ENCODE measurements at places on chromosomes 4 and X. TPM values are rescaled to one million over a fixed set of nuclear protein-coding genes. Genes with fewer than 3 reads are reported as not detected.
A peak's percentile ranks its signal among the peaks of the same experiment; 100 is the strongest.

DNA sequence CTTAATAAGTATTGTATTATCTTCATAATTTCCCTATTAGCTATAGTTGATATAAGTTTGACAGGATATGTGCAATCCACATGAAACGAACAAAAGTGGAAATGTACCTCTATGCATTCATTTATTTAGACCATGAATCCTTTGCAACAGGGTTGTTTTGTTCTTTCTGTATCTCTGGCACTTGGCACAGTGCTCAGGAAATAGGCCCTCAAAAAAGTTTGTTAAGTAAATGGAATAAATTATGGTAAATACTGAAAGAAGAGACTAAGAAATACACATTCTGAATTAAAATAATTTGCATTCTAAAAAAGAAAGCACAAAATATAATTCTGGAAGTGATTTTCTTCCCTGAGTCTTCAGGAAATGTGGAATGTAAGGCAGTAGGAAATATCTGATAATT, 39.3 kb downstream of the TAPT1 start:
- peaks cover 3% of the 10 kb centered on the region for H3K4me1 ChIP-seq
- no peak overlapping the region for H3K4me3 ChIP-seq
- no peak overlapping the region for H3K27ac ChIP-seq
- H3K36me3 ChIP-seq, result peaks cover 9% of the 10 kb centered on the region

DNA sequence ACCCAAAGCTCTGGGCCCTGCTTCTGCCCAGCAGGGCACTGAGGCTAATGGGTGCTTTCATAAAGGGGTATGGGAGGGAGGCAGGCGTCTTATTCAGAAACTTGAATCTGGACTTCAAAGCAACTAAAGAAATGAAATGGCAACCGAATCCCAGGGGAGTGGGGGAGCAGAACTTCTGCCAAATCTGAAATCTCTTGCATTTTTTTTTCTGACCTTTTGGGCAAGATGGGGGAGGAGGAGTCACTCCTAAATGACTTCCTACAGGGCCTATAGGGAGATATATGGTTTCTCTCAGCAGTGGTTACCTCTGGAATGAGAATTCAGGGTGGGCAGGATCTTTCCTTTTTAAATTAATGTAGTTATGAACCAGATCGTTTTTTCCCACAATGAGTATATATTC, 30.6 kb upstream of the KIAA1210 start:
- H3K4me3 ChIP-seq, result no peak overlapping the region
- no peaks in the 10 kb centered on the region for H3K4me1 ChIP-seq
- peaks cover 18% of the 10 kb centered on the region for H3K27me3 ChIP-seq
- H3K36me3 ChIP-seq, result no peaks in the 10 kb centered on the region
- no peak for DNase-seq

Gene RBMXL3
- not detected for total RNA-seq

Gene RAB9B
- 0.25 TPM for total RNA-seq

DNA sequence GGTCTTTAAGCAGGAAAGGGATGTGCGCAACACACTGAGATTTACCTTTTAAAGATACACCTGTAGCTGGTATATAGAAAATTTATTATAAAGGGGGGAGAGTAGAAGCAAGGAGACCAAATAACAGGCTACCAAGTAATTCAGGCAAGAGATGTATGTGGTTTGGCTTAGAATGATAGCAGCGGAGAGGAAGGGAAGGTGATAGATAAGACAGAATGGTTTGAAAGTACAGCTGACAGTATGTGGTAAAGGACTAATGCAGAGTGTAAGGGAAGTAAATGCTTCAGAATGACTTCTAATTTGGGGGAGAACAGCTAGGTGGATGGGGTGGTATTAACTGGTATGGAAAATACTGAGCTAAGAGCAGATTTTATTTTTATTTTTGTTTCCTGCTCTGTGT, 308.9 kb downstream of the ANTXR2 start:
- no peak overlapping the region for H3K27ac ChIP-seq
- DNase-seq, result no peak
- no peaks in the 10 kb centered on the region for H3K4me1 ChIP-seq

DNA sequence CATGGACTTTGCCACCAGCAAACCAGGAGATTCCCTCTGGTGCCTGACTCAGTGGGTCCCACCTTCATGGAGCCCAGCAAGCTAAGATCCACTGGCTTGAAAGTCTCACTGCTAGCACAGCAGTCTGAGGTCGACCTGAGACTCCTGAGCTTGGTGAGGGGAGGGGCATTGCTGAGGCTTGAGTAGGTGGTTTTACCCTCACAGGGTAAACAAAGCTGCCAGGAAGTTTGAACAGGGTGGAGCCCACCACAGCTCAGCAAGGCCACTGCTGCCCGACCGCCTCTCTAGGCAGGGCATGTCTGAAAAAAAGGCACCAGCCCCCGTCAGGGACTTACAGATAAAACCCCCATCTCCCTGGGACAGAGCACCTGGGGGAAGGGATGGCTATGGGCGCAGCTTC, 28.1 kb downstream of the FAM9A start:
- H3K4me3 ChIP-seq, result no peak overlapping the region
- no peak for DNase-seq
- peaks cover 3% of the 10 kb centered on the region for H3K4me1 ChIP-seq
- no peaks in the 10 kb centered on the region for H3K36me3 ChIP-seq
- H3K27me3 ChIP-seq, result no peaks in the 10 kb centered on the region
- no peak overlapping the region for H3K27ac ChIP-seq

- H3K27me3 ChIP-seq, result no peaks in the 10 kb centered on the region
- no peak overlapping the region for H3K4me3 ChIP-seq
- H3K27ac ChIP-seq, result no peak overlapping the region
These were observed 537.3 kb upstream of the FTHL17 start for GRCh38 chrX:31609130-31609529.

- peak overlapping the region; percentile 89 for H3K4me3 ChIP-seq
- peaks cover 72% of the 10 kb centered on the region for H3K4me1 ChIP-seq
These were observed 738 bp upstream of the TSPAN5 start for GRCh38 chr4:98659106-98659592.

- H3K4me1 ChIP-seq, result peaks cover 9% of the 10 kb centered on the region
- peaks cover 2% of the 10 kb centered on the region for H3K36me3 ChIP-seq
- peaks cover 46% of the 10 kb centered on the region for H3K27me3 ChIP-seq
- peak overlapping the region; percentile 54 for H3K4me3 ChIP-seq
These were observed 124.4 kb downstream of the CPE start for GRCh38 chr4:165502916-165503907.

DNA sequence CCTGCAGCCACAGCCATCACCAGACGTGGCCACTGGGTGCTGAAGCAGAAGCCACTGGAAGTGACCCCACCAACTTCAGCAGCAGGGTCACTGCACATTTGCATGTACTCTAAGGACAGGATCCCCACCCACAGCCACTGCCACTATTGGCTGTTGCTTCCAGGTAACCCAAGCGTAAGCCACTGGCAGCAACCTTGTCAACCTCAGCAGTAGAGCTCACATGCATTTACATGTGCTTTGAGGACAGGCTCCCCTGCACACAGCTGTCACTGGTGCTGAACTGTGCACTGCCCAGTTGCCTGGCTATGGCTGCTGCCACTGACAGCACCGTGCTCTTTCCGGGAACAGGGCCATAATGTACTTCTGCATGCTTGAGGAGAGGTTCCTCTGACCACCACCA, 332.4 kb upstream of the DMD start:
- DNase-seq, result no peak
- H3K27me3 ChIP-seq, result no peaks in the 10 kb centered on the region
- no peaks in the 10 kb centered on the region for H3K36me3 ChIP-seq
- H3K4me1 ChIP-seq, result no peaks in the 10 kb centered on the region
- no peak overlapping the region for H3K27ac ChIP-seq

Gene UGT2A2
- total RNA-seq, result not detected

DNA sequence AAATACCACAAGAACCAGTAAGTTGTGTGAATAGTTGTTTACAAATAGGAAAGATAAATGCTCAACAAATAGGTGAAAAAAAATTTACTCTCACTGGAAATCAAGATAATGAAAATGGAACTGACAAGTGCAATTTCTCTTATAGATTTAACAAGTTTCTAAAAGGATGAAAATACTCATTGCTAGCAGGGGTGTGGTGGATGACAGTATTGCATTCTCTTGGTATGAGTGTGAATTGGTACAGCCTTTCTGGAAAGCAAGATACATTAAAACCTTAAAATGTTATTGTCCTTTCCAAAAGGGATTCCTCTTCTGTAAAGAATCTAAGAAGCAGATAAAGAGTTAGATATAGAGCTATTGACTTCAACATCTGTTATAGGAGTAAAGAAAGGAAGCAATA, 240.0 kb upstream of the RPS6KA3 start:
- no peak overlapping the region for H3K27ac ChIP-seq
- no peak for DNase-seq
- no peaks in the 10 kb centered on the region for H3K27me3 ChIP-seq
- no peaks in the 10 kb centered on the region for H3K4me1 ChIP-seq

DNA sequence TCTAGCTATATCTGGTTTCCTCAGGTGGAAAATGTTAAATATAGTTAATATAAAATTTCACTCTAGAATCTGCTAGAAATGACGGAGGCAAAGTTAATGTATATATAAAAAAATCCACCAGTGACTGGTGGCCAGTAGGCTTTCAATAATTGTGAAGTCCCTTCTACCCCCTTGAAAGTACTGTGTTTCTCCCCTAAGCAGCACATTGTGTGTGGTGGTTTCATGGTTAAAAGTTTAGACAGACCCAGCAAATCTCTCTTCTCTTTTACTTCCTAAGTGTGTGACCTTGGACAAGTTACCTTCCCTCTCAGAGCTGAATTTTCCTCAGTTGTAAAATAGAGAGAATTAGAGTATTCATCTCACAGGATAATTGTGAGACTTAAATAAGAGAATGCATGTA, 600 bp upstream of the HEPH start:
- H3K27ac ChIP-seq, result no peak overlapping the region
- H3K4me1 ChIP-seq, result no peaks in the 10 kb centered on the region

DNA sequence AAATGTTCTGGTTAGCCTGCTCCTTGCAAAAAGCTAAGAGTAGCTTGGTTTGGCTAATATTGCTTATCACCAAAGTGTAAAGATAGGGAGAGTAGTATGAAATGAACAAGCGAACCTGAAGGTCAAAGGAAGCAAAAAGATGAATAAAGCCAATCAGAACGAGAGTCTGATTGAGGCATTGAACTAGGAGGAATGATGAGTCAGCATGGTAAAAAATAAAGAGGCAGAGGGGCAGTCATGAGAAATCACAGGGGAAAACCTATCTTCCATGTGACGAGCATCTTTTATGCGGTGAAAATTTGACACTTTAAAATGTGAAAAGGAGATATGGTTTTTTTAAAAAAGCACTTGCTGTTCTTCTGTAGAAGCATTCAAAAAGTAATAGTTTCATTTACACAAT, 533.7 kb downstream of the SPOCK3 start:
- H3K27ac ChIP-seq, result no peak overlapping the region
- no peak for DNase-seq
- no peaks in the 10 kb centered on the region for H3K4me1 ChIP-seq
- H3K27me3 ChIP-seq, result no peaks in the 10 kb centered on the region
- no peak overlapping the region for H3K4me3 ChIP-seq

Gene SYTL5
- total RNA-seq, result not detected

DNA sequence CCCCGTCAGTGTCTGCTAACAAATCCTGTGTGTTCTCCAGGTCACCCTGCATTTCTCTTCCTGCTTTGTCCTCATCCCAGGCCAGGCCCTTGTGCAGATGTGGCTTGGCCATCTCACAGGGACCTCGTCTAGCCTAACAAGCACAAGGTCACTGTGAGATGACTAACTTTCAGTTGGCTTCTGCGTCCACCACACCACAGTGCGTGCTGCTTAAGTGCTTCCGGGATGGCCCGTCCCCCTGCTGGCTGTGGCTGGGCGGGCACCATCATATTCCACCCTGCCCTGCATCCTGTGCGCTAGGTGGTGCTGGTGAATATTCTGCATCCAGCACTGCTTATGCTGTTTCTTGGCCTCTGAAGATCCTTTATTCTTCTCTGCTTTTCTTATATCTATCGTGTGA, 33.8 kb downstream of the RBBP7 start:
- peaks cover 2% of the 10 kb centered on the region for H3K4me1 ChIP-seq
- DNase-seq, result no peak
- no peaks in the 10 kb centered on the region for H3K36me3 ChIP-seq
- peak overlapping the region; percentile 67 for H3K4me3 ChIP-seq
- peak overlapping the region; percentile 79 for H3K27ac ChIP-seq

Gene NXF3
- total RNA-seq, result not detected

DNA sequence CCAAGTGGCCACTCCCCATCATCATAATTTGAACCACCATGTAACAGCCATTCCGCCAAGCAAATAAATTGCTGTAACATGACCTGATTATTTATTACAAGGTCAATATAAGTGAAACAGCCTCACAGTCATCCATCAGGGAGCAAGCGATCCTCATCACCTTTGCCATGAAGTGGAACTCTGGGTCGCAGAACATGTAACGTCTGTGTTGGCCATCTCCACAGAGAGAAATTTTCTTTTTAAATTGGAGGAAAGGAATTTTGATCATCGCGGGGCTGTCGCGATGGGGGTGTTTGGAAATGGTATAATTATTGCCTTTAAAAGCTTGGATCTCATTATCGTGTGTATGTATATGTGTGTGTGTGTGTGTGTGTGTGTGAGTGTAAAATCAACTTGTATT, 90.2 kb downstream of the SHOX start:
- H3K36me3 ChIP-seq, result no peaks in the 10 kb centered on the region
- DNase-seq, result no peak
- no peaks in the 10 kb centered on the region for H3K4me1 ChIP-seq
- no peaks in the 10 kb centered on the region for H3K27me3 ChIP-seq
- H3K27ac ChIP-seq, result no peak overlapping the region
- H3K4me3 ChIP-seq, result no peak overlapping the region

DNA sequence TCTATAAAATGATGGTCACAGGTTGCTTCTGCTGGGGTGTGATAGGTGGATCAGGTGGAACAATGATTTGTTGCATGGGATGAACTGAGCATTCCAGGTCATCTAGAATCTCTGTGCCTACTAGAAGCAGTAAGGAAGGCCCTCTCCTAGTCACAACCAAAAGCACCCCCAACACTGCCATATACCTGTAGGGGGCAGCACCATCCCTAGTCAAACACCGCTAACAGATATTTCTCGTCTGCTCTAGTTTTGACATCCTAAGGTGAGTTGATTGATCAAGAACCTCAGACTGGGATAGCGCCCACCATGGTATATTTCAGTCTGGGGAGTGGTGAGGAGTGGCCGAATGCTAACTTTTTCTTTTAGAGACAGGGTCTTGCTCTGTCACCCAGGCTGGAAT, 160.2 kb downstream of the NHS start:
- peaks cover 6% of the 10 kb centered on the region for H3K27me3 ChIP-seq
- no peak overlapping the region for H3K27ac ChIP-seq
- H3K4me3 ChIP-seq, result no peak overlapping the region

- no peak overlapping the region for H3K4me3 ChIP-seq
- peaks cover 12% of the 10 kb centered on the region for H3K27me3 ChIP-seq
- H3K36me3 ChIP-seq, result no peaks in the 10 kb centered on the region
- no peak overlapping the region for H3K27ac ChIP-seq
- H3K4me1 ChIP-seq, result no peaks in the 10 kb centered on the region
- no peak for DNase-seq
These were observed 8.2 kb downstream of the MID1 start for GRCh38 chrX:10612215-10612614.

Gene CXCL5
- total RNA-seq, result 0.25 TPM

DNA sequence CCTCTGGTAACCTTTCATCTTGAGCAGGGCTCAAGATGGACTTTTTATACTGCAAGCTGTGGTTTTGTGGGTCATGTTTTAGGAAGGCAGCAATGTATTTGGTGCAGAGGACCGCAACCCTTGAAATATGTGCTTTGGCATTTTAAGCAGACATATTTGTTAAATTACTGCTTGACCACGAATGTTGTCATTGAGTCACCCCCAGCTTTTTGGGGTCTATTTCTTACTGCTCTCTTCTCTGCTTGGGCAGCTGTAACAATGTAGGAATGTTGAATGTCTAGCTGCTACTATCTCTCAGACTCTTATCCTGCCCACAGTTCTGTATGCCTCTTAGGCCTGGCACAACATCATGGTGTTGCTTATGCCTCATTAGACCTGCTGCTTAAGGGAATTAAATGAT, 6.0 kb downstream of the RBPJ start:
- no peaks in the 10 kb centered on the region for H3K27me3 ChIP-seq
- peak overlapping the region; percentile 54 for H3K27ac ChIP-seq
- DNase-seq, result no peak
- H3K4me3 ChIP-seq, result no peak overlapping the region
- H3K4me1 ChIP-seq, result peaks cover 58% of the 10 kb centered on the region

All from T-helper 17 cell (primary cell).